BJ (cell line): ENCODE measurements at places on chromosomes 11 and 22. TPM values are rescaled to one million over a fixed set of nuclear protein-coding genes. Genes with fewer than 3 reads are reported as not detected.

GRCh38 chr11:1350086-1350725 is 39.5 kb upstream of the BRSK2 start:
- no peak for DNase-seq

DNA sequence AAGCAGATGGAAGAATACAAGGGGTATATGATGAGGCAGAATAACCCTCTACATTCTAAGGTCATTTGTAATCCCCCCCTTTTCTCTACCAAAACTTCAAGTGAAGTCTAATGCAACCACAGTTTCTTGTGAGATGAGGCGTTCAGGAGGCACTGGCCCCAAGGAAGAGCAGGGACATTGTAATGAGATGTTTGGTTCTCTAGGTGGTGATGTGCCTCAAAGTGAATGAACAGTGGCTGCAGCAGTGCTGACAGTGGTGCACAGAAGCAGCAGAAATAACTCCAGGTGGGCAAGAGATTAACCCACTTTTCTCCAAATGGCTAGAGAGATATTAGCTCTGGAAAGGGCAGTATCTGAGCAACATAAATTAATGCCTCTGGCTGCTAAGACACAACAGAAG is 33.8 kb downstream of the PDGFD start:
- no peak for DNase-seq

P2RY6 gene
- polyA plus RNA-seq = 0.56 and 1.5 TPM in 2 replicates

DSCAML1 gene
- polyA plus RNA-seq = not detected in 2 replicates

SYT7 gene
- 0.01 and 0.04 TPM in 2 replicates for polyA plus RNA-seq

TSSK2 gene
- polyA plus RNA-seq = not detected in 2 replicates
